PC-9 (cell line): ENCODE measurements at places on chromosomes 5 and 9. TPM values are rescaled to one million over a fixed set of nuclear protein-coding genes. Genes with fewer than 3 reads are reported as not detected.

ZNF879 gene
- total RNA-seq = 0.24 and 0.83 TPM in 2 replicates

PCDHGB3 gene
- not detected in 2 replicates for total RNA-seq

SLC2A8 gene
- 19.1 and 24.6 TPM in 2 replicates for total RNA-seq

PTRH1 gene
- 22.4 and 32.9 TPM in 2 replicates for total RNA-seq

SLC25A48 gene
- not detected in 2 replicates for total RNA-seq

CARTPT gene
- total RNA-seq = not detected in 2 replicates

GRCh38 chr5:66232275-66232674, 88.2 kb downstream of the SREK1 start:
- no peak for DNase-seq

DNA sequence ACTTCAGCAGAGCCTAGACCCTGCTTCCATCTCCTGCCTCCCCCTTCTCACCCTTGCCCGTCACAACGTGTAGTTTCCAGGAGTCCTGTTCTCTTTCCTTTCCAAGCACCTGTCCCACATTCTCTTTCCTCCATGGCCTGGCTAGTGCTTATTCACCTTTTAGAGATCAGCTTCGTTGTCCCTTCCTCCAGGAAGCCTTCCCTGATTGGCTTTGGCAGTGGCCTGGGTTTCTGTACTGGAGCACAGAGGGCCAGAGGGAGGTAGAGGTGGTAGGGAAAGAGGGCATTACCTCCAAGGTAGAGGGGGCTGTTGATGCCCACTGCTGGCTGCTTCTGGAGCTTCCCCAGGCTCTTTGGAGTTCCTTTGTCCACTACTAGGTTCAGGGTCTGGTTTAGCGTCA, 93.7 kb upstream of the PANK3 start:
- DNase-seq = no peak

DNA sequence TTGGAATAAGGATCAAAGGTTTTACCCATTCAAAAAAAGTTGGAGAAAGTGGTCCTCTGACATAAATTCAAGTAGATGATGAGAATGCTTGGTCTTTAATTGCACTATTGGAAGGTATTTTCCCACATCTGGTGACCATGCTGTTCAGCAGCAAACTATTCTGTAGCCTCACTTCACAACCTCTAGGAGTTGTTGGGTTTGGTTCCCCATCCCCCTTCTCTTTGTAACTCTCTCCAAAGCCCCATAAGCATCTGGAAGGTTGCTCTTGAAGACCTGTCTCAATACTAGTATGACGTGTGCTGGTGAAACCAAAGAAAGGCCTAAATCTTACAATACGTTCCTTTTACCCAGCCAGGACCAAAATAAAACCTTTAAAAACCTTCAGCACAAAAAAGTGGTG, 8.5 kb downstream of the RGMB start:
- no peak for DNase-seq

DNA sequence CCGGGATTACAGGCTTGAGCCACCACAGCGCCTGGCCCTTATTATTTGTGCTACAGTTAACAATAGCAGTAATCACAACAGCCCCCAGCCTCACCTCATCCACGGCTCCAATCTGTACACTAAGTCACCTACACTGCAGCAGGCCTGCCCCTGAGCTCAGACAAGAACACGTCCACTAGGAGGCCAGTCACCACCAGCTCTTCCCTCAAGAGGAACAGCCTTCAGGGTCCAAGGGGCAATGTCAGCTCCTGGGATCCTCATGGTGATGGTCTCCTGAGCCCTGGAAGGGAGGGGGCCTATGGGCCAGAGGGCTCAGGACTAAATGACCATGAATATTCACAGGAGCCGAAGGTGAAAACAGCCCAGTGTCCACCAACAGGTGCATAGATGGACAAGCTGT, 67.7 kb downstream of the VAV2 start:
- DNase-seq = no peak

DNA sequence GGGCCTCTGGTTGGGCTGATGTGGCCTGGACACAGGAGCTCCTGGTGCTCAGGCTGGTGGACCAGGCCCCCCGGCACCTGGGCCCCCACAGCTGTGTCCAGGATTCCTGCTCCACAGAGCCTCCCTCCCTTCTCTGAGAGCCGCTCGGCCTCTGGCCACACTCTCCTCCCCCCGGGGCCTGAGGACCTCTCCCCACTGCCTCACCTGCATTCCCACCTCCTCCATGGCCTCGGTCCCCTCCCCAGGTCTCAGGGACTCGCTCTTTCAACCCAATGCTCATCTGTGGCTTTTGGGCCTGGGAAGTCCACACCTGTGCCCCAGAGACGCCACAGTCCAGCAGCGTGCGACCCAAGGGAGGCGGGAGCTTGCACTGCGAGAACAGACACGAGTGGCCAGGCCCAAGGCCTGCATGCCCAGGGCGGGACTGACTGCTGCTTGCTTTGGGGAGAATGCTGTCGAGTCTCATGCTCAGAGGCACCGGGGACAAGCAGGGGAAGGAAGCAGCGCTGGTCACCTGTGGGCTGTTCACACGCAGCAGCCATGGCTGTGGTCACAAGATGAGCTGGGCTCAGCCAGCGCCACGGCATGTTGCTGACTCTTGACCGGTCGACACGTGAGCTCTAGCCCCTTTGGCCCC, 14.6 kb downstream of the PAEP start:
- DNase-seq = no peak

- no peak for DNase-seq
Measured at GRCh38 chr5:17839848-17840247, 205.6 kb downstream of the TAF11L14 start.

DNA sequence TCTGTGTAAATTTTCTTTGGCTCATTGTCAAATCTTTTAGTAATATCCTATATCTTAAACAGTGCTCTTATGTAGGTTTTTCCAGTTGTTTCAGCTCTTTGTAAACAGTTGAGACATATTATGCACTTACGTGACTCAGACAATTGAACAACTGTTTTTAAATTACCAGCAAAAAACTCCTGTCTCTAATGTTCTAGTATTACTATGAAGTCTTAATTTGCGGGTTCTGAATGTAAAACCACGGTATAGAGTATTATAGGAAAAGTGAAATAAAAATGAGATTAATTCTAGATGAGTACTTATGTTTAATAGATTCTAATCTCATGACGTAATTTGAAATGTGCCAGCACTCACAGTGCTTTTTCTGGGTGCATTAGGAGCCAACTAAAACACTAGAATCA, 136.0 kb downstream of the GDNF start:
- no peak for DNase-seq

DNA sequence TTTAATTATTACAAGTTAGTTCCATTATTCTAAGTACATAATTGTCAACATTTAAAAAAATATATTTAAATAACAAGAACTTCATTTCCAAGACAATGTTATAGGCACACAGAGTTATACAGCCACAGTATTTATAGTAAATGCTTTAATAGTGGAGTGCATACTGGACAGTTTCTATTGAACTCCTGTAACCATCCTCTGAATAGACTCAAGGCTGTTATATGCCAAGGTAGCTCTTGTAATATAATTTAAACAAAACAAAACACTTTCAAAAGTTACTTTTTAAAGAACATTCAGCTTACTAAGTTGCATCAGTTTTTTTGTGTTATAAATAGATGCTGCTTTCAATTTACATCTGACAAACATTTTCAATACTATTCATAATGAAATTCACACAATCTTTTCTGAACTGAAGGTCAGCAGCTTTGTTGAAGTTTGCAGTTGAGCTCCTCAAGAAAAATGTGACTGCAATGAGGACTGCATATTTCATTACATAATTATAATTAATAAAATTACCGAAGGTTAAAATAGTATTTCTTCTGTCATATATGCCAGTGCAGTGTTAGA, 549.9 kb upstream of the CYLC2 start:
- no peak for DNase-seq

GRCh38 chr5:176660530-176660859, 13.2 kb downstream of the TSPAN17 start:
- no peak for DNase-seq

DNA sequence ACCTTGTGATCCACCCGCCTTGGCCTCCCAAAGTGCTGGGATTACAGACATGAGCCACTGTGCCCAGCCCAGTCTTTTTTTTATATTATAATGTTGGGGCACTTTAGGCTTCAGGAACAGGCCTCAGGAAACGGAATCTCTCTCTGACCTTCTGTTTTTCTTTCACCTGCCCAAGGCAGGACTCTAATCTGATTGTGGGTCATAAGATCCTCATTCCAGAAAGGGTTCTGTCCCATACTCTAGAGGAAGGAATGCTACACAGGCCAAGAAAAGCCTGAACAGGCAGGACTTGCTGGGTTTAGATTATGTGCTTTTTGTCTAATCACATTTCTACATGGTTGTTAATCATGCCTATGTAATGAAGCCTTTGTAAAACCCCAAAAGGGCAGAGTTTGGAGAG, 1.8 kb upstream of the CCL28 start:
- no peak for DNase-seq

DNA sequence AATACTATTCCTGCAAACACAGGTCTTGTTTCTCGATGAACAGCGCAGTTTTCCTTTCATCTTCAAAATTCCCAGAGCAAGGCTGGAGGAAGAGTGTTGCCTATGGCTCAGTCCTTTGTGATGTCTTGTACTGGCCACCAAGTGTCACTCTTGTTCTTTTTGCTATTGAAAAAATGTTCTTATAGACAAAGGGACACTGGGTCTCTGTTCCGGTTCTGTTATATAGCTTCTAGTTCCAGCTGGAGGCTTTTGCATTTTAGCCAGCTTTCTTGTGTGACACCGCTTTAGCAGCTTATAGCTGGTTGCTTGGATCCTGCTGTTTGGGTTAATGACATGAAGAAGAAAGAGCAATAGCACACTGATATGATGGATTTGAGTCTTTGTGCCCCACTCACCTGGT, 343.7 kb upstream of the KCNN2 start:
- DNase-seq = no peak

GRCh38 chr5:14386884-14387624, 194.5 kb upstream of the OTULINL start:
- no peak for DNase-seq

DNA sequence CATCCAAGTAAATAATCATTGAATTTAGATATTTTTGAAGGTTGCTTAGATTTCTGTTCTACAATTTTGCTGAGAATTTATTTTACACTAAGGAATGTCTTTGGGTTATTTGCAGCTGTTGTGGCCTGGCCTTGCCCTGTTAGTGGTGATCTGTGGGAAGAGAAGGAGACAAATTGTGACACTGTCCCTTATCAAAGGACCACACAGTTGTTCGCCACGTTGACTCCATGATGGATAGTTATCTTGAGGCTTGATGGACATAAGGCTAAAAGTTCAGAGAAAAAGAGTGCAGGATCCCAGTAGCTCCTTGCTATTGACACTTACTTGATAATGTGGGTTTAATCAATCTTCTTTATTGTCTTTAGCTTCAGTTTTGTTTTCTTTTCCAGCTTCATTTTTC, 186.6 kb upstream of the MEF2C start:
- DNase-seq = no peak

DNA sequence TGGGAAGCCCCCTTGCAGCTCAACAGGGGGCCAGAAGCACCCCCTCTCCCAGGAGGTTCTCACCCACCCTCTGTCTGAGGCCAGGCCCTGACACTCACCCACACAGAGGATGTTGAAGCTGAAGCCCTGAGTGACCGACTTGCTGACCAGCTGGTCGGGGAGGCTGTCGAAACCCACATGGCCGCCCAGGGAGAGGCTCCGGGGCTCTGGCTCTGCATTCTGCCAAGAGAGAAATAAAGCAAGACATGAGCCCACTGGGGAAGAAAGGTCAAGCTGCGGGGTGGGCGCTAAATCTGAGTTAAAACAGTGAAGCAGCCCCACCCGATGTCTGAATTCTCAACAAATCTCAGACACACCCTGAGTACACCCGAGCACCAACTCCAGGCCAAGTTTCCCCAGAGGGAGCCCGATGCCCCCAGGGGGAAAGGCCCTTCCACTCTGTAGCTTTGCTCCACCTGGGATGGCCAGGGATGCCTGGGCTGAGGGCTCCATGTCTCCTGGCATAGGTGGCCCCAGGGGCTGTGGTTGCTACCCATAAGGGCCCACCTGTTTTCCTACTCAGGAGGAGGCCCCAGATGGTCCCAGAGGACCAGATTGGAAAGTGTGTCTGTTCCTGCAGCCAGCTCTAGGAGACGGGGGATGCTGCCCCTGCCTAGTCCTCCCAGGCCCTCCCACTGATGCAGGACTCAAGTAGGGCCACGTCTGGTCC, 11.6 kb downstream of the SEPTIN8 start:
- no peak for DNase-seq
